AG09309 (cell line): ENCODE measurements at places on chromosomes 16 and 17.

DNA sequence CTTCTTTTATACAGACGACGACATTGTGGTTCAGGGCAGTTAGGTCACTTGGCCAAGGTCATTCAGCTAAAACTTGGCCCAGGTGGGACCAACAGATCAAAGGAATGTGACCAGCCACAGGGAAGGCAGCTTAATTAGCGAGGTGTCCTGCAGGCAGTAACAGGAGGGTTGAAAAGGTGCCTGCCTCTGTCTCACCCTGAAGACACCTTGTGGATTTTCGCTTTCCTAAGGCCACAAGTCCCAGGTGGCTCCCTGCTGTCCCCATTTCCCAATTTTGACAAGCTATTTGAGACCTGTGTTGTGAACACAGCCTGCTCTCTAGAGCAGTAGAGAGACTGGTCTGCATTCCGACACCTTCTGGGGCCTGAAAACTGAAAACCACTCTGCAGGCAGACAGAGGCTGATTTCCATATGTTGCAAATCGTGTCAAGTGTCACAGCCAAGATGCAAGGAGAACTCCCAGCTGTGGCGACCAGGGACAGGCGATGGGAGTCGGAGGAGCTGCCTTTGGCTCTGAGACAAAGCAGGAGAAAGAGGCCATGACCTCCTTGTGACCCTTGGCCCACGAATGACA lies 593.1 kb upstream of the CDH5 start:
- DNase-seq, result no peak

DNA sequence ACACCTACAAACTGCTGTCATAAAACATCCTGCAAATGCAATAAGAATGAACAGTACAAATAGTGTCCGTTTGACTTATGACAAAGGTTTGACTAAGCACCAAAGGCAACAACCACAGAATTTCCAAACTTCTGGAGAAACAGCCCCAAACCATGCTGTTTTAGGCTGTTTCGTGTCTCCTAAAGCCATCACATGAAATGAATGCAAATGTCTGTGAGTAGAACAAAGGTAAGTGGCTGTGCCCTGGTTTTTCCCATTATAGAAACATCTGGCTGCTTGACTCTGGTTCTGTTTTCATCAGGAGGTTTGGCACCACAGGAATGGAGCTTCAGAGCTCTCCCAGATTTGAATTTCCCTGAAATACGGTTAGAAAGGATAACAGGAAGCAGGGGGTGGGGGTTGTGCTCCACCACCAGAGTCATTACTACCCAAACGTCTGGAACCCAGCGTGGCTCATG lies 4.6 kb upstream of the EMP2 start:
- peak; percentile 42 for DNase-seq

DNA sequence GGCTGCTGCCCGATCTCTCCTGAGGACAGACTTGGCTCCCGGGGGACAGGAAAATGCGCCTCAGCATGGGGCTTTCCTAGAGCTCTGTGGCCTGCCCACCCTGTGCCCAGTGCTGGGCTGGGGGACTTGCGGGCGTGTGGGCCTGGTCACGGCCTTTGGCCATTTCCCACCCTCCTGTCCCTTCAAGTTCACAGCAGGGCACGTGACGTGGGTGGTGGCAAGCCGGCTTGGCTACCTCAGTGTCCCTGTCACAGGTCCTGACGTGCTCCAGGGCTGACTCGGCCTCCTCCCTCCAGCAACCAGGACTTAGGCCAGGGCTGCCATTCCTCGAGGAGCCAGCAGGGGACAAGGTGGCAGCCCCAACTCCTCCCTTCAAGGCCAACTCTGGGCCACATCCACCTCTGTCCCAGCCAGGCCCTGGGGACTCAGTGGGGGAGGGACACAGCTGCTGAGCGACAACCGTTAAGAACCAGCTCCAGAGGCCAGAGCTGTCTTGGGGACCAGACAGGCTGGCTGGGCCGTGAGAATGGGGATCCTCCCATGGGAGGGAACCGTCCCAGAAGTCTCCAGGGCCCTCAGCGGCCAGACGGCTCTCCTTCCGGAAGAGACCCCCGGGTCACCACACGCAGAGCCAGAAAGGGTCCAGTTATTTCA lies 981 bp upstream of the UNC13D start:
- DNase-seq, result no peak

DNA sequence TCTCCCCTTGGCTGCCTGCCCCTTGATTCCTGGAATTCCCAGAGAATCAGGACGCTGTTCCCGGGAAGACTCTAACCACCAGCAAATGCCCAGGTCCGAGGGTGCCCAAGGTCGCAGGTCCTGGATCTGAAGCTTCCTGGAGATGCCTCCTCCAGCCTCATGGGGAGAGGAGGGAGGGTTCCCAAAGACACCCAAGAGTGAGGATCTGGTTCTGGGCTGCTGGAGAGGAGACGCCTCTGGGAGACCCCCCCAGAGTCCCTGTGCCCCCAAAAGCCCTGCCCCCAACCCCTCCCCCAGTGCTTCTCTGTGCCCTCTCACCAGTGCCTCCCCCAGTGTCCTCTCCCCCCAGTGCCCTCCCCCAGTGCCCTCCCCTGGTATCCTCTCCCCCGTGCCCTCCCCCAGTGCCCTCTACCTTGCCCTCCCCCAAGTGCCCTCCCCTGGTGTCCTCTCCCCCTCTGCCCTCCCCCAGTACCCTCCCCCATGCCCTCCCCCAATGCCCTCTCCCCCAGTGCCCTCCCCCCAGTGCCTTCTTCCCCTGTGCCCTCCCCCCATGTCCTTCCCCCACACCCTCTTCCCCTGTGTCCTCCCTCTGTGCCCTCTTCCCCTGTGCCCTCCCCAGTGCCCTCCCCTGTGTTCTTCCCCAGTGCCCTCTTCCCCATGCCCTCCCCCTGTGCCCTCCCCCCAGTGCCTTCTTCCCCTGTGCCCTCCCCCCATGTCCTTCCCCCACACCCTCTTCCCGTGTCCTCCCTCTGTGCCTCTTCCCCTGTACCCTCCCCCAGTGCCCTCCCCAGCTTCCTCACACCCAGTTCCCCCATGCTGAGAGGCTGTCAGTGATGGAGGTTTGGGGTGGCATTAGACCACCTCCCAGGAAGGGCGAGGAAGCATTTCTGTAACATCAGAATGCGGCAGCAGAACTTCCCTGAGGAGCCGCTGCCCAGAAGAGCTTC lies 6.3 kb upstream of the SECTM1 start:
- DNase-seq, result no peak

DNA sequence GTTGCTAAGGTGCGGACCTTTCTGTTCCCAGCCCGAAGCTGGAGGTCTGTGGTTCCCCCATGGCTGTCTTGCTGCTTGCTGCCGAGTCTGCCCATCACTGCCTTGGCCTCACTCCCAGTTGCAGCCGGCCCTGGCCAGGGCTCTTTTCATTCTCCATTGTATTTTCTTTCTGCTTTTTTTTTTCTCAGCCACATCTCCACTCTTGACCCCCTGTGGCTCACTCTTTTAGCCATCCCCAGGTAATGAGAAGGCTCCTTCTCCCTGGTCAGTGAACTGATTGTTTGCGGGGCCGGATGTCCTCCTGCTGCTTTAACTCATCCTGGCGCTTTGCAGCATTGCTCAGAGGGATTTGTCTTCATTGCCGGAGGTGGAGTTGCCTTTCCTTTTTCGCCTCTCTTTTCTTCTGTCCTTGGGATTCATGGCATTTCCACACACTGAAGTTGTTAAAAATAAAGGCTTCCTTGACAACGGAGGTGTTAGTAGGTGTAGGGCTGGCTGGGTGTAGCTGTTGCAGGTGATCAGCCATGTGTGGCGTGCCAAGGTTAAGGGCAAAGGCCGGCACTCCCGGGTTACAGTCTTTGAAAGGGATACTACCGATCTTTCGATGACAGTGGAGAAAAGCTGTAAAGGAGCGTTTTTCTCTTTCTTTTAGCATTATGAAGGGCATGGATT lies 34.1 kb downstream of the MAP2K6 start:
- no peak for DNase-seq

DNA sequence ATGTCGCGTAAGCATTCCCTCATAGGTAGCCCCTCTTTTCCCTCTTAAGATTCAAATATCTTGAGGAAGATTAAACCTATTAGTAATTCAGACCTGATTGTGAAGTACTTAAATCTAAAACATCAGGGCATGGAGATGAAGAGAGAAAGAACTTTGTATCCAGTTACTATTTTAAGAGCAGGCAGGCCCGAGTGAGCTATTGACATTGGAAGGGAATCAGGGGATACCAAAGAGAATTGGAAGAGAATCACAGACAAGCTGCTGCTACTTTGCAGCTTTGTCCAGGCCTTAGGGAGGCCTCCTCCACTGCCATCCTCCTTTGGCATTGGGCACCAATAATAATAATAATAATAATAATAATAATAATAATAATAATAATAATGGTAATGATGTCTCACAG lies 170.5 kb downstream of the MRTFB start:
- DNase-seq, result no peak

- DNase-seq, result no peak
Measured at GRCh38 chr16:29862383-29862883, 593 bp downstream of the CDIPT start.

DNA sequence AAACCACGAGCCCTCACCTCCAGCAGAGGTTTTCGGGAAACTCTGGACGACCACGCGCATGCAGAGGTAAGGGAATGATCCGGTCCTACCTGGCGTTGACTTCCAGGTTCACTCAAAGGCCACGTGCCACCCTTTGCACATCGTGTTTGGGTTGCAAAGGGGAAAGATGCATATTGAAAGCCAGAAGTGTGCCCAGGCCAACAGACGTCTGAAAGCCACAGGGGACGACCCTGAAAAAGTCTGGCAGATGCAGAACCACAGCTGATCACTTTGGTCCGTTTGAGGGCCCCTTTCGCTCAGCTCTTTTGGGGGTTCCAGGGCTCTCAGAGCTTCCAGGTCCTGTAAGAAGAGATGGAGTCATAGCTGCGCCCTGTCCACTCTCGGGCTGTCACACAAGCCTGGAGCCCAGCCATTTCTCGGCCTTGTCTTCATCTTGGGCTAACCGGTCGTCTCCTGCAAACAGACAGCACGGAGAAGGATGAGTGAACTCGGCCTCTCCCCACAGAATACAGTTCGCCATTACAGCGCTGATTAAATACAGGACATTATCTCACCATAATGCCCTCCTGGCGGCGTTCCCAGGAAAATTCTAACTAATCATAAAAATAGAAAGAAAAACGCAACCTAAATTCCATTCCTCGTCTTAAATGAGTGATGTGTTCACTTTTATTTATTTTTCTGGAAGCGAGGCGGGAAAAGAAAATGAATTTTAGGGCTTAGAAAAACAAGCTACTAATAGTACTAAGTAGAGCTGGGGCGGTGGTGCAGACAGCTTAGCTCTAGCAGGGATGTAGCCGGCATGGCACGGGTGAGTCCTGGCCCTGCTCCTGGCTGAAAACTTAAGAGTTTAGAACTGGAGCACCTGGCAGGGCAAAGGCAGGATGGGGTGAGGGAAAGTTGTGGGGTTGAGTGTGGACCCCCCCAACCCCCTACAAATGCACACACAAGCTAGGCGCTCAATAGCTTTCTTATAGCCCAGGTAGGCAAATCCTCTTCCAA lies 45.5 kb upstream of the ZFHX3 start:
- DNase-seq, result no peak

DNA sequence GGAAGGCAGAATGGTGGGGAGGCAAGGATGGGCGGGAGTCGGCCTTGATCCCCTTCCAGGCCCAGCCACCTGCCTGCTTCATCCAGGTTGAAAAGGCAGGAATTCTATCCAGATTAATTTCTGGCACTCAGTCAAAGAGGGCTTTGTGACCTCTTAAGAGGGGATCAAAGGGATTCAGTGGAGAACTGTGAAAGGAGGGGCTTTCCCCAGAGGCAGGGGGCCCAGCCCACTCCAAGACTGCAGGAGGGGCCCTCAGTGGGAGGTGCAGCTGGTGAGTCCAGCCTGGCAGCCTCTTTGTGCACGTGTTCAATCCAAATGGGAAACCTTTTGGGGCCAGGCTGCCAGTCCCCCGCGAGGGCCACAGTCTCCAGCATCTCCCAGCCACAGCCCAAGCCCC lies 148.5 kb upstream of the PLCG2 start:
- DNase-seq, result no peak

- no peak for DNase-seq
Measured at GRCh38 chr17:73128496-73128895, 36.0 kb upstream of the SLC39A11 start.

DNA sequence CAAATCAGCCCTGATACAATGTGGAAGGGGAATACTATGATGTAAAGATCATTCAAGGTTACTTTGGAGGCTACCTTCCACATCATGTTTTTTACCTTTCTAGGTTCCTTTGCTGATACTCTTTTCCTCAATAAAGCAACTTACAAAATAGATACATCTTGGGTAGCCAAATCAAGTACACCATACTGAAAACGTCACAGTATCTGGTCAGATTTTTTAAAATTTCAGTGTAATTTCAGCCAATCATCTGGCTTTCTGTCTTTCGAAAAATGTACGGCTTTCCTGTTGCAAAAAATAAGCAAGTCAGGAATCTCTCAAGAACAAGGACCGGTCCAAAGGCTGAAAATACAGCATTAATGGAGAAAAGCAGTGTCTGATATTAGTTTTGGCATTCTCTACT lies 15.6 kb upstream of the MED13 start:
- DNase-seq, result no peak

- no peak for DNase-seq
Measured at GRCh38 chr17:76331083-76331482, 22.6 kb downstream of the PRPSAP1 start.

- no peak for DNase-seq
Measured at GRCh38 chr16:46950009-46950408, 23.5 kb downstream of the DNAJA2 start.
